Stimulated activated CD4-positive, alpha-beta T cell treated with anti-CD3 and anti-CD28 coated beads, Interleukin-2, amount 100 ng/mL, for 24 hours (primary cell): ENCODE measurements at places on chromosomes 11 and 22.

- DNase-seq = peak; percentile 71
These were observed 9.2 kb upstream of the CBL start for GRCh38 chr11:119196833-119197483.

DNA sequence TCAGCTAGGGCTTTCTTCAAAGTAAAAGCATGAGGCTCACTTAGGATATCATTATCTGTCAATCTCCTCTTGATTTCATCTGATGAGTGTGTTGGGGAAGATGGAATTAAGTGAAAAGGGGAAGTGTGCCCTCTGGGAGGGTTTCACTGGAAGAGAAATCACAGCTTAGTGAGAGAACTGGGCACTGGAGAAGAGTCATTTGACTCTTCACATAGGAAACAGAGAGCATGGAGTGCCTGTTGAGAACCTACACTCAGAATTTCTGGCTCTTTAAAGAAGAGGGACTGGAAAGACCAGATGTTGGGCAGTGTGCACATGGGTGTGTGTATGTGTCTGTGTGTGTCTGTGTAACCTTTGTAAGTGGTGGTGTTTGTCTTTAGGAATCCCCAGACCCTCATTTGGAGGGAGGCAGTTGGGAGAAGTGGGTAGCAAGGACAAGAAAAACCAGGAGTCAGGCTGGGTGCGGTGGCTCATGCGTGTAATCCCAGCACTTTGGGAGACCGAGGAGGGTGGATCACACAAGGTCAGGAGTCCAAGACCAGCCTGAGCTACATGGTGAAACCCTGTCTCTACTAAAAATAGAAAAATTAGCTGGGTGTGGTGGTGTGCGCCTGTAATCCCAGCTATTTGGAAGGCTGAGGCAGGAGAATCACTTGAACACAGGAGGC lies 10.0 kb downstream of the STX3 start:
- DNase-seq = no peak

DNA sequence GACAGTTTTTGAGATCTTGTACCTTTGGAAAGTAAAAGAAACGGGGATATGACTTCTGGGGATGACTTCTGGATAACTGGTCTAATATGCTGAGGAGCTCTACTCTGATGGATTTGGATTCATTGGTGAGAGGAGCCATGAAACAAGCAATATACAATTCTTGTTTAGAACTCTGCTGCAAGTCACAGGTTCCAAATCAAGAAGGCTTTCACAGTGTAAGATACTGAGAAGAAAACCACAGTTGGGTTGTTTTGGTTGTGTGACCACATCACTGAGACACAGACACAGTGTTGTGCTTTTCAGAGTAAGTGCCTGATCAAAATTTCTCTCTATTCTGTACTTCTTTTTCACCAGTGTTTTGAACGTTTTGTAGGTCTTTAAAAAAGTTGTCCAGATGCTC lies 13.1 kb upstream of the UCP2 start:
- no peak for DNase-seq

GRCh38 chr22:24986816-24987215 lies 34.3 kb downstream of the KIAA1671 start:
- DNase-seq = no peak

DNA sequence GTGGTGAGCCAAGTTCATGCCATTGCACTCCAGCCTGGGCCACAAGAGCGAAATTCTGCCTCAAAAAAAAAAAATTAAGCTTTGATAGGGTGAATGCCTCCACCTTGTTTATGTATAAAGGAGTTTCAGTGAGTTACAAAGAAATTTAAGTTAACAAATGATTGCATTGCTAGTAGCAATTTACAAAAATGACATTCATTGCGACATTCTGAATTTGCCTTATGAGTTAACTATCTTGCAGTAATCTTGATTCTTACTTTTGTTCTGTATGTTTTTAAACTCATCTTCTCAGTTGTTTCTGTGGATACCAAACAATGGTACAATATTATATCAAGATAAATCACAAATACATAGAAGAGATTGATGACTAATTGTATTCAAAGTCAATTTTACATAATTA lies 207.0 kb downstream of the DDX10 start:
- no peak for DNase-seq

- DNase-seq = no peak
These were observed 798.9 kb downstream of the KCNA4 start for GRCh38 chr11:29217901-29218300.

GRCh38 chr11:113982306-113982705 lies 7.4 kb downstream of the HTR3A start:
- no peak for DNase-seq

DNA sequence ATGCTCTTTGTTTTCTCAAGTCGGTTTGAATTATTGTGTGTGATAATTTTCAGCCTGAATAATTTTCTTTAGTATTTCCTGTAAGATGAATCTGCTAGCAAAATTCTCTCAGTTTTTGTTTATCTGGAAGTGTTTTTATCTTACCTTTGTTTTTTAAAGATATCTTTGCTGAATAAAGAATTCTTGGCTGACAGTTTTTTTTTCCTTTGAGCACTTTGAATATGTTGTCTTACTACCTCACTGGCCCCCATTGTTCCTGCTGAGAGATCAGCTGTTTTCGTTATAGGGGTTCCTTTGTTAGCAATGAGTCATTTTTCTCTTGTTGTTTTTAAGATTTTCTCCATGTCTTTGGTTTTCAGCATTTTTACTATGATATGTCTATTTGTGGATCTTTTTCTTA lies 63.0 kb downstream of the HORMAD2 start:
- no peak for DNase-seq

GRCh38 chr22:42343121-42343454 lies 72.6 kb upstream of the TCF20 start:
- no peak for DNase-seq

DNA sequence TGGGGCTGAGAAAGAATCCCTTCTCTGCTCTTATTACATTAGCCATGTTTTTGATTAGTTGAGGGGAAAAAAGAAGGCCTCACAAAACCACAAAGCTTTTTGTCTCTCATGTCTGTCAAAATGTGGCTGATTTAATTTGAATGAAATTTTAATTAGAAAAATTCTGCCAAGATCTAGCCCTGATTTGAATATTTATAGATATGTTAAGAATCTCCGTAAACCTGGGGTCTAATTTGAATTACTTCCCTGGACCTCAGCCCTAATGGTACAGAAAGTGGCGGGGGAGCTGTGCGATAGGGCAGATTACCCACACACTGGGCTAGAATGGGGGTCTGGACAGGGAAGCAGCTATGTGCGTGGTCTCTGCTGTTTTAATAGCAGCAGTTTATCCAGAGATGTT lies 141.3 kb upstream of the TTC12 start:
- no peak for DNase-seq

DNA sequence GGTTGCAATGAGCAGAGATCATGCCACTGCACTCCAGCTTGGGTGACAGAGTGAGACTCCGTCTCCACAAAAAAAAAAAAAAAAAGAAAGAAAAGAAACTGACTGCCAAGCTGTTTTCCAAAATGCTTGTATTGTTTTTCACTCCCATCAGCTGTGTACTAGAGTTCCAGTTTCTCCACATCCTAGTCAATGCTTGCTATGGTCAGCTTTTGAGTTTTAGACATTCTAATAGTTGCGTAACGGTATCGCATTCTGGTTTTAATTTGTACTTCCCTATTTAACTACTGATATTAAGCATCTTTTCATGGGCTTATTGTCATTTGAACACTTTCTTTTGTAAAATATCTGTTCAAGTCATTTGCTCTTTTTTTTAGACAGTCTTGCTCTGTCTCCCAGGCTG lies 55.7 kb downstream of the TSPAN18 start:
- DNase-seq = no peak

DNA sequence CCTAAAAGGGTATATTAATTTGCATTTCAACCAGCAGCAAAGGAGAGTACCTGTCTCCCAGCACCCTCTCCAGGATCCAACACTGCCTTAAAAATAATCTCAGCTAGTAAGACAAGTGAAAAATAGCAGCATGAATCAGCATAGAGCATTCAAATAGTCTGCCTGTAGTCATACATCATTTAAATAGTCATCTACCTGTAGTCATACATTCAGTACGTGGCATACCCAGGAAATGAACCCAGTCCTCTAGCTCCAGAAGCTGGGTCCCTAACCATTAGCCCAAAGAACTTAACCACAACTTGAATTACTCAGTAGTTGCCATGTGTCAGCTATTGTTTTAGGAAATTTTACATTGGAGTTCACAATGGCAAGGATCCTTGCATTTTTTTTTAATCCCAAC lies 9.3 kb downstream of the TENM4 start:
- DNase-seq = no peak

DNA sequence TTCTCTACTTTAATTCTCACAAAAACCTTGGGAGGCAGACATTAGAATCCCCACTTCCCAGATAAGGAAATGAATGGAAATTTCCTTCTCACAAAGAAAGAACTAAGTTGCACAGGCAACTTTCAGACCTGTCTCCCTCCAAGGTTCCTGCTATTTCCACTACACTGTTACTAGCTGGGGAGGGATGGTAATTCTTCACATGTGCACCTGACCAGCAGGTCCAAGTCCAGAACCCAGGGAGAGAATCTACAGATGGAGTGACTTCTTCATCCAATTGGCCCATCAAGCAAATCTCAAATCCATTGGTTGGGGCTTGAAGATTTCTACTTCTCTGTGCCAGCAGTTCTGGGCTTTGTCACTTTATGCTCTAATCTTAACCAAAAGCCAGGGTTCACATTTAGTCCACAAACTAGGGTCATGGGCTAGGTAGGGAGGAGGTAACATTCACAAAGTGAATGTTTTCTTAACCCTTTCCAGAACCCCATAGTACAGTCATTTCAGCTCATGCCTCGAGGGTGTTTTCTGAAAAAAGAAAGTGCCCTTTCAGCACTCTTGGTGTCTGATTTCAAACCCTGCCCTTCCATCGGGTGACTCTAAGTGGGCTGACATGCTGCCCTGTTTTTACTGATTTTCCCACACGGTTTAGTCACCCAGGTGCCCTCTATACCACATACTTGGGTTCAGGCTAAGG lies 2.7 kb downstream of the POU2AF1 start:
- peak; percentile 39 for DNase-seq

GRCh38 chr11:104653407-104653806 lies 244.9 kb downstream of the CASP12 start:
- DNase-seq = no peak

DNA sequence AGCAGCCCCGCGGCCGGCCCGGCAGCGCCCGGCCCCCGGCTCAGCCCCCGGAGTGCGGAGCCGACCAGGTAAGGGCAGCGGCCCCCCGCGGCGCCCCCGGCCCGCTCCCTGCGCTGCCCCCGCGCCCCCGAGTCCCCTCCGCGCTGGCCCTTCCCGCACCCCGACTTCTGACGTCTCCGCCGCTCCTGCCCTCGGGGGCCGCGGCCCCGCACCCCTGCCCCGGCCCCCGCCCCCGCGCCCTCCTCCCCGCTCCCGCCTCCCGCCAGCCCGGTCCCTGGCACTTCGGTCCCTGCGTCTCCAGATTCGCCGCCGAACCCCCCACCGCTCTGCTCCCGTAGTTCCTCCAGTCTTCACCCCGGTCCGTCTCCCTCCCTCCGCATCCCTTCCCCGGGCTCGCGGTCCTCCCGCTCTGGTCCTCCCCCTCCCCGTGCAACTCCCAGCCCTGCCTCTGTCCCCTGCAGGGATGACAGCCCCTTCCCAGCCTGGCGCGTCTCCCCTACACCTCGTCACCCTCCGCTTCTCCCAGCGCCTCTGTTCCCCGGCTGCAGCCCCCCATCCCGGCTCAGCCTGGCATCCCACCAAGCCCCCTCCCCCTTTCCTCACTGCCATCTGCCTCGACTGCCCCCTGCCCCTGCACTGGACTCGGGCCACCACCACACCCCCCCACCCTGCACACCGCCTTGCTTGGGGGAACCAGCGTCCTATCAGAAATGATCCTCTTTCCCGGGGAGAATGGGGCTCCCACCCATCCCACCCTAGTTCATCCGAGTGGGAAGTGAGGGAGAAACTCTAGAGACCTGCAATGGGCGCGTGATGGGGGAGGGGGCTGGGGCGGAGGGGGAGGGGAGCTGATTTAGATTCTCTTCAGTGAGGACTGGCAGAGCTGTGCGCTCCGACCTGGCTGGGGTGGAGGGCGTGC lies 531 bp downstream of the GRIK4 start:
- no peak for DNase-seq

DNA sequence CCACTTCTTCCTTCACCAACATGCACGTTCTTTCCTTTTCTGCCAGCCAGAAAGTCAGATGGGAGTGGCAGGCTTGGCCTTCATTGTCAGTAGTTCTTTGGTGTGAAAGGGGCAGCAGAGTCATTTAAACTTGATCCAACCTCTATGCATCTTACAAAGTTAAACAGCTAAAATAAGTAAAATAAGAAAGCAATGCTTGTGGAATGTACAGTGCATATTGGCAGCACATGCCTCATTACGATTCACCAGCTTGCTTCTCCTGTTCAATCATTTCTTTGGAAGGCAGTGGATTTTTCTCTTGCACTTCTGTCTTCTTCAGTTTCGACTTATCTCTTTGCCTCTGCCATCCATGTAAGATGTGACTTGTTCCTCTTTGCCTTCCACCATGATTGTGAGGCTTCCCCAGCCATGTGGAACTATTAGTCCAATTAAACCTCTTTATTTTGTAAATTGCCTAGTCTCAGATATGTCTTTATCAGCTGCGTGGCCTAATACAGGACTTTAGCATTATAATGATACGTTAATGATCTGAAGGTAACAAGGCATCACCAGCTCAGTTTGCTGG lies 14.8 kb downstream of the LGALS12 start:
- DNase-seq = no peak

GRCh38 chr11:662689-663274 lies 25.7 kb downstream of the DRD4 start:
- DNase-seq = peak; percentile 40

DNA sequence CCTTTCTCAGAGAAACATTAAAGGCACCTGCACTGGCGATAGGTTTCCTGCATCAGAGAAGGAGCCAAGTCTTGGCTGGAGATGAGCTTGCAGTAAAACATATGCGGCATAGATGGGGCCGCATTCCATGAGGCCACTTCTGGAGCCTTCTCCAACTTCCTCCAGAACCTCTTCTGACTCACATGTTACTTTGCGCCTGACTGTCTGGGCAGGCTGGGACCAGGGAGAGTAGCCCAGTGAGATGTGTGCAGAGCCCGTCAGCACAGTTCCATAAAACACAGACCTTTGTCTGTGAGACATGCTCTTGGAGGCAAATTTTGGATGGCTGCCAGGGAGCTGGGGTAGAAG lies 55.4 kb upstream of the BID start:
- no peak for DNase-seq

- DNase-seq = peak; percentile 76
These were observed 1.5 kb downstream of the DDB2 start for GRCh38 chr11:47216121-47216798.

DNA sequence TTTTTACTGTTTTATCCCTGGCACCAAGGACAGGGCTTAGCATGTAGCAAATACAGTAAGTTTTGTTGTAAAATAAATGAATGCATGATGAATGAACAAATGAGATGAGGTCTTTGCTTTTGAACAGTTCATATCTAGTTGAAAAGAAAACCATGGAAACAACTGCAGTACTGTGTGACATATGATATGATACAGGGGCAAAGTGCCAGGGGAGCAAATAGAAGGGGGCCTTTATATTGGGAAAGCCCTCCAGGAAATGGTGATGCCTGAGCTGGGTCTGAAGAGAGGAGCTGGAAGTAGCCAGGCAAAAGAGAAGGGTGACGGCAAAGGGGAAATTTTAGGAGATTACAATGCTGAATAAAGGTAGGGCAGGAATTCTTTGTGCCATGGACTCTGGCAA lies 63.8 kb upstream of the UCP3 start:
- DNase-seq = no peak

GRCh38 chr22:38049812-38050619 lies 7.2 kb upstream of the PICK1 start:
- no peak for DNase-seq
